ENCODE measurements at places on chromosomes 5 and 9. TPM values are rescaled to one million over a fixed set of nuclear protein-coding genes. Genes with fewer than 3 reads are reported as not detected.
A peak's percentile ranks its signal among the peaks of the same experiment; 100 is the strongest.

DNA sequence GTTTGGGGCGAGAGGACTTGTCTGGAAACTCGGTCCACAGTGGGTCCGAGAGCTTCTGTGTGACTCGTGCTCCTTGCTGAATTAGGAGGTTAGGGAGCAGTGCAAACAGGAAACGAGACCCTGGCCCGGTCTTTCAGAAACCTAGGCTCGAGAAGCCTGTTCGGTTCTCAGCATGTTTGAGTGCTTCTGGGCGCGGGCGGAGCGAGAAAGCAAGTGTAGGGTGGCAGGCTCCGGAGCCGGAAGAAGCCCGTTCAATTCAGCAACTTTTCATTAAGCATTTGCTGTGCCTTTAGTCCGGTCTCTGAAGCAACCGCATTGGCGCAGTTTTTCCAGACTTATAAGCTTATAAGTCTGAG is 547 bp downstream of the CLTA start:
- no peak for DNase-seq

DNA sequence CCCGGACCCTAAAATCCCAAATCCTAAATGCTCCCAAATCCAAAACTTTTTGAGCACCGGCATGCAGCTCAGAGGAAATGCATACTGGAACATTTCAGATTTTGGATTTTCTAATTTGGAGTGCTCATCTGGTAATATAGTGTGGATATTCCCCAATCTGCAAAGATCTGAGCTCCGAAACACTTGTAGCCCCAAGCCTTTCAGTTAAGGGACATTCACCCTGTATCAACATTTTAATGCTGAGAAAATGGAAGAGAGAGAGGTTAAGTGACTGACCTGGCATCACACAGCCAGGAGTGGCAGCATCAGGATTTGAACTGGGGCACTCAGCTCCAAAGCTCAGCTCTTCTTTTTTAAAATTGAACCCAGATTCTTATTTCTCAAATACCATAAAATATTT is 30.7 kb downstream of the QRFP start:
- no peak for DNase-seq

GRCh38 chr5:147713550-147714295 is 68.8 kb downstream of the JAKMIP2 start:
- DNase-seq, result no peak

DNA sequence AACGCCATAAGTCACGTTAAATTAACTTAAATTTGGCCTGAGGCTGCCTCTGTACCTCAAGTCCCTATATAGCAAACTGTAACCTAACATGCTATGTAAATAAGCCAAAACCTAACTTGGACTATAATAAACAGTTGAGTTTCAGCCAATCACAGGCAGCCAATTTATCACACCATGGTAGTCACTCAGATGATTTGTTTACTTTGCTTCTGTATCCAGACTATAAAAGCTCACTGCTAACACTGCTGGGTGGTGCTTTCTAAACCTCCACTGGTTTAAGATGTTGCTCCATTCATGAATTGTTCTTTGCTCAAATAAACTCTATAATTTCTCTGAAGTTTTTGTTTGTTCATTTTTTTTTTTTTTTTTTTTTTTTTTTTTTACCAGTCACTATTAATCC is 62.8 kb downstream of the TRPM3 start:
- DNase-seq, result no peak

SLC6A18 gene
- not detected for total RNA-seq

PCDHB2 gene
- 12.6 TPM for total RNA-seq

- DNase-seq, result no peak
Observed at GRCh38 chr9:95732802-95733688, 142.4 kb upstream of the ERCC6L2 start.

BARHL1 gene
- not detected for total RNA-seq

- DNase-seq, result no peak
Observed at GRCh38 chr9:101977614-101978210, 239.3 kb upstream of the GRIN3A start.

DNA sequence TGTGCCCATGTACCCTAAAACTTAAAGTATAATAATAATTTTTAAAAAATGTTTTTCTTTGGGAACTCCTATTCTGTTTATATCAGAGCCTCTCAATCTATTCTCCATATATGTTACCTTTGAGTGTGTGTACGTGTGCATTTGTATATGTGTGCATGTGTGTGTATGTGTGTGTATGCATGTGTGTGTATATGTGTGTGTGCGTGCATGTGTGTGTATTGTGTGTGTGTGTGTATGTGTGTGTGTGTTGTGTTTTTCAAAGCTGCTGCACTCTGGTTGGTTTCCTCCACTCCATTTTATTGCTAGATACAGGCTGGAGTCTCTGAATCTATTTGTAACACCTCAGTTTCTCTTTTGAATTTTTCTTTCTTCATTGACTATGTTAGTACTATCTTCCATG is 20.0 kb downstream of the SURF6 start:
- DNase-seq, result no peak

DNA sequence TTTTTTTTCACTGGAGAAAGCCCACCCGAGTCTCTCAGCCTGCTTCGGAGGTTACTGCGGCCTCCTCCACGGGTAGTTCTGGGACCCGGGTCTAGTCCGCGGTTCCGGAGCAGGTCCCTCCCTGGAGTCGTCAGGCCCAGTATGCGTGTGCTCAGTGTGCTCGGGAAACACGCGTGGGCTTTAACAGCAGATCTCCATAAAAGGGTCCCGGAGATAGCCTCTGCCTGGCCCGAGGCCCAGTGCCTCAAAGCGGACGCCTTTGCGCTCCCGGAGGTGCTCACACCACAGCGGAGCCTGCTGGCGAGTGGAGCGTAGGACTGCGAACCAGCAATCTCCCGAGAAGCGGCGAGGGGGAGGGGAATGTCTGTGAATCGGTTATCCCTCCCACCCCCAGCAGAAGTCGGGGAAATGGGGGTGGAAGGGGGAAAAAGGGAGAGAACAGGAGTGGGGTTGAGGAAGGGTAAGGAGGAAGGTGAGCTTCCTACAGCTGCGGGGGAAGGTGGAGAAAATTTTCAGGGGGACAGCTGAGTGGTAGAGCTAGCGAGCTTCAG is 28.7 kb downstream of the CDKN2A start:
- DNase-seq, result no peak

OBP2B gene
- 1.6 TPM for total RNA-seq

DNA sequence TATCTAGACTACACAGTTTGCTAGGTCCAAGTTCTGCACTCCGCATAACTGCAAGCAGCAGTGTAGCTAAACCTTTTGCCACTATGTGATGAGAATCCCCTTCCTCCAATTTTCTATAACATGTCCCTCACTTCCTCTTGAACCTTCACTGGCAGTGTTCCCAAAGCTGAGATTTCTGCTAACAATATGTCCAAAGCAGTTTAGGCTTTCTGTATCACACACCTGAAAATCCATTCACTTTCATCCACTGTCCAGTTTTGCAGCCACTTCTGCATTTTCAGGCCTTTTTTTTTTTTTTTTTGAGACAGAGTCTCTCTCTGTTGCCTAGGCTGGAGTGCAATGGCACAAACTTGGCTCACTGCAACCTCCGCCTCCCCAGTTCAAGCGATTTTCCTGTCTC is 111.1 kb downstream of the GADD45G start:
- no peak for DNase-seq

DNA sequence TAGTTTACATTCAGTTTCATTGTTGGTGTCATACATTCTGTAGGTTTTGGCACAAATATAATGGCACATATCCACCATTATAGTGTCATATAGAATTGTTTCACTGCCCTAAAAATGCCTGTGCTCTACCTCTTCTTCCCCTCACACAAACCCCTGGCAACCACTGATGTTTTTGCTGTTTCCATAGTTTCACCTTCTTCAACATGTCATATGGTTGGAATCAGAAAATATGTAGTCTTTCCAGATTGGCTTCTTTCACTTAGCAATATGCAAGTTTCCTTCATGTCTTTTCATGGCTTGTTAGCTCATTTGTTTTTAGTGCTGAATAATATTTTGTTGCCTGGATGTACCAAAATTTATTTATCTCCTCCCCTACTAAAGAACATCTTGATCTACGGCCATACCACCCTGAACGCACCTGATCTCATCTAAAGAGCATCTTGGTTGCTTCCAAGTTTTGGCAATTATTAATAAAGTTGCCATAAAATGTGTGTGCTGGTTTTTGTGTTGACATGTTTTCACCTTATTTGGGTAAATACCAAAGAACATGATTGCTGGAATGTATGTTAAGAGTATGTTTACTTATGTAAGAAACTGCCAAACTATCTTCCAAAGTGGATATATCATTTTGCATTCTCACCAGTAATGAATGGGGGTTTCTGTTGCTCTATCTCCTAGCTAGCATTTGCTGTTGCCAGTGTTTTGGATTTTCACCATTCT is 17.0 kb upstream of the CDK20 start:
- no peak for DNase-seq

EQTN gene
- total RNA-seq, result not detected

- DNase-seq, result no peak
Observed at GRCh38 chr9:99172124-99173091, 49.3 kb downstream of the ALG2 start.

DNA sequence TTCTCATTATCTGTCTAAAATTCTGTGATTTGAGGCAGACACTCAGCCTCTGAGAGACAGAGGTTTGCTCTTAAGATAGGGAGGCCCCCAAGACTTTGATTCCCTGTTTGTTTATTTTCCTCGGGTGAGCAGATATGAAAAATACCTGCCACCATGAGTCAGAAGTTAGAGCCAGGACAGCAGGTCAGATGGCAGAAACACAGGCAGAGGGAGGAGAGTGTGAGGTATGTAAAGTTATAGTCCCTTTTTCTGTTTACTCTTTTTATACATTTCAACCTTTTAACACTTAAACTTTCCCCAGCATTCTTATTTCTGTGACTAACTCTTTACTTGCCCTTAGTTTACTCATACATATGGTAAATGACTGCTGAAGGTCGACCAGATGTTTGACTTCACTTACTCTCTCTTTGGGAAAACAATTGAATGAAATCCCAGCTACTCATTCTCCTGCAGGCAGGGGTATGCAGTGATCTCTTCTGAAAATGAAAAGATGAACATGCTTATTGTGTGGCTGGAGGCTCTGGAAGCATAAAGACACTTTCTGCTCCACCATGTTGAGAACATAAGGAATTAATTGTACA is 383.8 kb downstream of the NTRK2 start:
- no peak for DNase-seq

MELK gene
- total RNA-seq, result 21.0 TPM

GRCh38 chr5:159182691-159183090 is 26.7 kb downstream of the RNF145 start:
- no peak for DNase-seq

DMXL1 gene
- 89.2 TPM for total RNA-seq

DNA sequence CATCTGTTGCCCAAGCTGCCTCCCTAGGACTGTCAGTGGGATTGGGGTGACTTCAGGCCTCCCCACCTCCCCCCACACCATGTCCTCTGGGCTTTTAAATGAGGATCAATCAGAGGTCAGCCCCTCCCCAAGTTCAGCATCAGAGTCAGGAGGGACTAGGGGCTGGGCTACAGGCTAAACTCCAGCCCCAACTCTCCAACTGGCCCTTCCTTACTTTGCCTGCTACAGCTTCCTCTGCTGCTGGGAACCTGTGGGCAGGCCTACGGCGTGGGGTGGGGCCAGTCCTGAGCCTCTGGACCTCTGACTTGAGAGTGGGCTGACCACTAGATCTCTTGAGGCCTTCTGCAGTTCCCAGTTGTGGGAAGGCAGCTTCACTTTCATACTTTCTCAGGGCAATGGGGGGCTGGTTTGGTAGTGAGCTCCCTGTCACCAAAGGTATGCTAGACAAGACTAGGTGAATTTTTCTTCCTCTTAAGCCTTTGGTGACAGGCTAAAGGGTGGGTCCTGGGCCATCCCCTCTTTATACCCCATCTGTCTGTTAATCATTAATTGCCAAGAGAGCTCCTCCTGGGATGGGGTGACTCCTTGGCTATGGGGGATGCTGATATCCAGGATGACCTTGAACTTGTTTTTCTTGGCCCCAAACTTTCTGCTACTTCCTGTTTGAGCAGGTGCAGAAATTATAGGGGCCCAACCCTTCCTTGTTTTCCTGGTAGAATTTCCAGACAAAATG is 10.8 kb upstream of the DAB2IP start:
- no peak for DNase-seq

DNA sequence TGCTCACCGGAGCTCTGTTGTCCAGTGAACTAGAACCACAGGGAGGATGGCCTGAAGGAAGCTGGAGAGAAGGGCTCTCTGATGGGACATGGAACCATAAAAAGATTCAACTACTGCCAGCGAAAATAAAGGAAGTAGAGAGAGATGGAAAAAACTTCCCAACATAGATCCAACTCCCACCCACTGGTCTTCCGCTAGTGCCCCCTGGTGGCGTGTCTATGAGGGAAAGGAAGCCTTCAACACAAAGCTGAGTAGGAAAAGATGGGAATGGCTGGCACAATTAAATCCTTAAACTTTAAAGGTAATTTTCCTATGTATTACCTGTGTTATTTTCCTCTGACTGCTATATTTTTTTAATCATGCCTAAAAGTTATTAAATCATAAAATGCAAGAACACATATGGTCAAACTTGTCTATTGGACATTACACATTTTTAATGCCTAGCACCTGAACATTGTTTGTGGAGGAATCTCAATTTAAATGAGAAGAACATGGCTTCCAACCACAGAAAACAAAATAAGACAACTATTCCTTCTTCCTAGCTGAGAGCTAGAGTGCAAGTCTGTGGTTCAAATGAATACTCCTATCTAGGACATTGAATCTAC is 51.5 kb downstream of the CEP120 start:
- no peak for DNase-seq

- no peak for DNase-seq
Observed at GRCh38 chr9:1909322-1909721, 105.8 kb upstream of the SMARCA2 start.

DNA sequence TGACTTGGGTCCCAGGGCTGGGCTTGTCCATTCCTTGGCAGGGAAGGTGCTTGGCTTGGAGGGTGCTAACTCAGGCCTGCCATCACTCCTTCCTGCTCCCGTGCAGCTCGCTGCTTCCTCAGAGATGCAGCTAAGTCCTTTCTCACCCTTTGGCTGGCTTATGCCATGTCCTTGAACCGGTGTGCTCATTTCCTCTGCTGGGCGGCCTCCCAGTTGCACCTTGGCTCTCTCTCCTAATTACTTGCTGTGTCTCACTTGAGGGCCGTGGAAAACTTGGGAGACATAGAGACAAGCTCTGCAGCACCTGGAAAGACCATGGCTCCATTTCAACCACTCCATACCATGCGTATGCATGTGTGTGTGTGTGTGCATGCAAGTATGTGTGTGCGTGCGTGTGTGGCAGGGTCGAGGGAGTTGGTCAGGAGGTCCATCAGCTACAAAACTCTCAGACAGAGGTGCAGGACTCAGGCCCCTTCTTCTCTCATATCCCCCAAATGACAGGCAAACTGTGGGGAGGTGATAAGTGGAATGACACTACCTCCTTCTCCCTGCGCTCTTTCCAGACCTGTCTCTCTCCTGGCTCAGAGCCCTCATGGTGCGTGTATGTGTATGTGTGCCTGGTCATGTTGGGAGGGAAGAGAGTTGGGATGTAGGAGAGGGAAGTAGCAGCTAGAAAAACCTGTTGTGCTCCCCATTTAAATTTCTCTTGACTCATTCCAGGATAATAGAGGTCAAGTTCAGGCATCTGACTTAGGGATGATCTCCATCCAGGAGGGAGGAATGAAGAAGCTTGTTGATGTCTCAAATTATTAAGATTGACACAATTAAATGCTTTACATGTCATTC is 17.6 kb upstream of the MTMR12 start:
- peak; percentile 61 for DNase-seq

EXD3 gene
- 32.6 TPM for total RNA-seq

Data from prostate gland (tissue), 2 donors.